ENCODE measurements at places on chromosomes 12 and 14.

DNA sequence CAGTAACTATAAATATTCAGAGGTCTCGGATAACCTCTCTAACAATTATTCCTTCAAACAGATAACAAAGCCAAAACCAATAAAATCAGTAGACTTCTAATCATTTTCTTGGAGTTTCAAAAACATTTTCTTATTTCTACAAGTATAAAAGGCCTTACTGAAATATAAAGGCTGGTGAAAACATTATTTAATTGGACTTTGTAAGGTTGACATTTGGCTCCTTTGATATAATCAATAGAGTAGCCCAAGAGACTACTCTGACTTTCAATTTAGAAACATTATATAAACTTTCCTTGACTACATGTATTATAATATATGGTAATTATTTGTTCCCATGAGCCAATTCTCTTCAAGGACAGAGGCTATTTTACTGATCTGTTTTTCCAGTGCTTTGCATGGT lies 68.3 kb downstream of the OSBPL8 start:
- no peak for DNase-seq

GRCh38 chr12:131918311-131919050 lies 10.6 kb upstream of the PUS1 start:
- no peak for DNase-seq

DNA sequence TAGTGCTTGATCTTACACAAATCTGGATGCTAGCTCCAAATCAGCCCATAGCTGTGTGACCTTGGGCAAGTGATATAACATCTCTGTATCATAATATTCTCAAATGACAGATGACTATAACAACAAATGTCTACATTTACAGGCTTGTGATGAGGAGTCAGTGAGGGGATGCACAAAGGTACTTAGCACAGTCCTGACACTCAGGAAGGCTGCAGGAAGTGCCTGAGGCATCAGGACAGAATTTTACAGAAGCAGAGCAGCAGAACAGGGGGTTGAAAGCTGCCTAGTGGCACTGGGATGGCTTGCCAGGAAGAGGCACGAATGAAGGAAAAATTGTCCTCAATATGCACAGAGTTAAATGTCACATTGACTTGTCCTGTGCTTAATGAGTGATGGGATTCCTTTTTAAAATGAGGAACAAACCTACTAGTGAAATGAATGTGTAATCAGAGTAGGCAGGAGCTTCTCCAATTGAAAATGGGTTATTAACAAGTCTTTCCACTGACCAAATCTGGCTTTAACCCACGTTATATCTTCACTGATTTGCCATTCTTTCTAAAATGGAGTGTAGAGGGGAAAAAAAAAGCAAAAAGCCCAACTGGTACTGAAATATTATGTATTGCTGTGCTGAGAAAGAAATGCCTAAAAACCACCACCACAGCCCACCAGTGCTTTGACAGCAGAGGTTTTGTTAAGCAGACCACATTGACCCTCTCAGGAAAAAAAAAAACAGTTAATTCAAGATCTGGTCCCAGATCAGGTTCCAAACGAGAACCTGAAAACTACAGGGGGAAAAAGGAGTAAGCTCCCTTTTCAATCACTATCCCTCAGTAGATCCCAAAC lies 11.6 kb downstream of the BTG1 start:
- no peak for DNase-seq

DNA sequence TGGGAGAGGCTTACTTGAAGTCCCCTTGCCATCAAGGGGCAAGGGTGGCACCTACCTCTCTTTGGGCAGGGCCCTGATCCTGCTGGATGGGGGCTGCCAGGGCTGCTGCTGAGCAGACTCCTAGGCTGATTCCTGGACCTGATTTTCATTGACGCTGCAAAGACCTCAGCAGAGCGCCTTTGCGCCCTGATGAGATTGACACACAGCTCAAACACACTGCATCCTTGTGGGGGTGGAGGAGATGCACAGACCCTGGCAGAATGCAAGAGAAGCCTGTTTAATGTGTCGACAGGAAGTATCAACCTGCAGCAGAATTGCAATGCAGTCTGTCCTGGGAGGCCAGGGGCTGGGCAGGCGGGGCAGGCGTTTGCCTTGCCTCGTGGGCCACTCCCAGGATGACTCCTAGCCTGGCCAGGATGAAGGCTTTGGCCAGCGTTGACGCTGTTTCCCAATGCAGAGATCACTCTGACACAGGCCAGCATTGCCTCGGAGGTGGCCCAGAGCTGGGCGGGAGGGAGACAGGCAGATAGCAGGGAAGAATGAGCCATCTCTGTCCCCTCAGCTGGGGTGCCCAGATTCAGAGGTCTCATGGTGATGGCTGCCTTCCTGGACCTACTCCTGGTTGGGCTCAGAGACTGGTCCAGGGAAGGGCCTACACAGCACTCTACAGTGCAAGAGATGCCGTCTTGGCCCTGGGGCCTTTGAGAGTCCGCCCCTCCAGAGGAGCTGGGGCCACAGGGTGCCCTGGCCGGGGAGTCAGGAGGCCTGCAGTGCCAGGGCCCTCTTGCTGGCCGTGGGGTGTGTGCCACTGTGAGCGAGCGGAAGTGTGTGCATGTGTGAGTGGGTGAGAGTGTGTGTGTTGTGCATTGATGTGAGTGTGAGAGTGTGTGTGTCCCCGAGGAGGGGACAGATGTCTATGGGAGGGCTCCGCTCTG lies 108.3 kb downstream of the KIF26A start:
- DNase-seq: no peak

GRCh38 chr12:131831635-131832041 lies 3.4 kb downstream of the MMP17 start:
- DNase-seq: no peak

DNA sequence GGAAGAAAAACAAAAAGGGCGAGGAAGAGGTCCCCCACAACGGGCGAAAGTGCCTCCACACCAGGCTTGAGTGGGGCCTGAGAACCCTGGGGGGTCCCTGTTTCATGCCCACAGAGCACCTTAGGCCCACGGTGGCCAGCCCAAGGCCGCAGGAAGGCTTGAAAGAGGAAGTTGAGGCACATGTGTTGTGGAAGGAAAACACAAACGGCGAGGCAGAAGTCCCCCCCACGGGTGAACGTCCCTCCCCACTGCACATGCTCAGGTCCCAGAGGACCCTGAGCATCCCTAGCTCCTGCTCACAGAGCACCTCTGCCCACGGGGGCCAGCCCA lies 371.5 kb downstream of the ALG10 start:
- no peak for DNase-seq

- peak; percentile 48 for DNase-seq
Observed at GRCh38 chr12:64610079-64610659, at the start of gene RASSF3. RASSF3 (plus strand) TSS chr12:64610495; CDS start chr12:64610633, 138 bp downstream.
